Right kidney (tissue), 9 donors: ENCODE measurements at places on chromosomes 3 and 15.

DNA sequence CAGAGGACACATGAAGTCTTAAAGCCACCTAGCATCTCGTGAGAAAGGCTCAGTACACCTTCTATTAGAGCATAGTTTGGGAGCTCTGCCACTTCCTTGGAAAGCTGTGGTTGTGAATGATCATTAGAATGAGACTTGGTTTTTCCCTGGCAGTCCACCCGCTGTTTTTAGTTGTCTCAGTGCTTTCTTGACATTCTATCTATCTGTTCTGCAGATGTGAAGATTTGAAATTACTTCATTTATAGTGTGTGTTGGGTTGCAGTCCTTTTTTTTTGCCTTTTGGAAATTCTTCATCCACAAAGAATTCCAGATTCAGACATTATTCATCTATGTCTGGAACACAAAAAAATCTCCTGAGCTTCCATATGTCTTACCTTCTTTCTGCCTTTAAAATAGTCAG, 23.7 kb downstream of the PPP2R3A start:
- no peak for DNase-seq

DNA sequence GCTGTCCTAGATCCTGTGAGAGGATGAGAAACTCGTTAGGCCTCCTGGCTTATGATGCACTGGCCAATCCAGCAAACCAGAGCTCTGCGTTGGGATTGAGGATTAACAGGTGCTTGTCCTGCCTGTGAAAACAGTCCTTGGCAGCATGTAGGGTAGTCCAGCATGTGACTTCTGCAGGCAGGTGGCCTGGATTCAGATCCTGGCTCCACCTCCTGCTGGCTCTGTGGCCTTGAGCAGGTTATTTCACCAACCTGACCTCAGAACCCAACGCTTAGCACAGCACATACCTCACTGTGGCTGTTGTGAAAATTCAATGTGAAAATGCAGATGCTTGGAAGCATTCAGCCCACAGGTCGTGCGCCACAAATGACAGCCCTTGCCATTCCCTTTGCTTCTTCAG, 33.6 kb downstream of the PLA2G4D start:
- DNase-seq, result no peak

DNA sequence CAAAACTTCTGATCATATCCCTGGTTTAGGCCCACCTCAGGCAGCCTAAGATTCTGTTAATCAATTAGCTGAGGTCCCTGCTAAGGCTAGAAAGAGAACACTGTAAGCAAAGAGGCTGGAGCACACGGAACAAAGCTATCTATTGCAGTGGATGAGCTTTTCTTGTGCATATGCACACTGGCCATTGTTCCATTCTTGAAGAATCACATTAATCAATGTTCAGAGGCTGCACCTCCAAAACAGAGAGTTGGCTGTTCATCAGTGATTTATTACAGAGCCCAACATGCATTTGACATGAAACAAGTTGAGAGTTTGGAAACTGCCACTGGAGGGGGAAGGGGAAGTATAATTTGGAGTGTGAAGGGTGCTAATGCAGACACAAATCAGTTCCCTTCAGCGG, 873.0 kb downstream of the ROBO1 start:
- DNase-seq, result no peak

GRCh38 chr3:95437409-95437808, 1374.5 kb downstream of the NSUN3 start:
- no peak for DNase-seq

DNA sequence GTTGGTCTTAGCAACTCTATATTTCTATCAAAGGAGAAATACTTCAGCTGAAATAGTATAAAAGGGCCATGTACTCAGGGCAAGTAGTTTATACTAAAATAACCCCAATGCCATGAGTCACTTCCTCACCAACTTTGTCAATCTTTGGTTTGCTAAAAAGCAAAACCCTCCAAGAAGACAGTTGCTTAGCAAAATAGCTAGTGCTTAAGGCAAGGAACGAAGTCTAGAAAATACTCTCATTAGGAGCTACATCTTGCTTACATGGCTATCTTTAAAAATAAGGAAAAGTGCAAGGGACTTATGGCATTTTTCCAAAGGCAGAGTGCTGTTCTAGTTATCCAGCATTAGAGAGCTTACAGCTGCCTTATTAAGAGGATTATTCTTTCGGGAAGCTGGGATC, 28.4 kb downstream of the P3H2 start:
- DNase-seq, result no peak

DNA sequence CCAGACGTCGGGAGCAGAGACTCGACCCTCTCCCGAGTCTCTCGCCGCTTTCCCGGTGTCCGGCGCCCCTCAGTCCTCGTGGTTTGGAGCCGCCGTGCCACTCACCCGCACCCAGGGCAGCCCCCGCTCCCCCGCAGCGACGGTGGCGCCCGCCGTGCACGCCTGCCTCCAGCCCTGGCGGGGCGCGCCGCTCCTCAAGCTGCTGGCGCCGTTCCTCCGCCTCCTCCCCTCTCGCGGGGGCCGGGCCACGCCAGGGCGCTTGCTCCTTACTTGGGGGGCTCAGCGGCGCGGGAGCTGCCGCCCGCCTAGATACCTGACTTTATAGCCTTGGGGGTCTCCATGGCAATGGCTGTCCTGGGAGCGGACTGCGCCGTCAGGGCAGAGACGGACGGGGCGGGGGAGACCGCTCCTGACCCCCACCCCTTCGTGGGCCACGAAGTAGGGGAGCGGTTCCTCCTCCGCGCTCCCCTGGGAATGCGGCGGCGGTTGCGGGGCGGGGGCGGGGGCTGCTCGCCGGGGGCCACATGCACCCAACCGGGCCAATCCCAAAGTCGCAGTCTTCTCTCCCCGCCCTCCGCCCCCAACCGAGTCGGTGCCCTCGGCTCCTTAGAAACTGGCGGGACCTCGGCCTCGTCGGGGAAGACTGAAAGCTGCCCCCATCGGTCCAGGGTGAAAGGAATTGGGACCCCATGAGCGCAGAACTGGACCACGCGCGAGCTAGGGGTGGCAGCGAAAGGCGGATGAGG, at the start of gene ANKRD63:
ANKRD63 (minus strand) TSS at position 196 of the 746 bp plus-strand sequence. CDS start 478 bp downstream, outside the sequence.
- no peak for DNase-seq

DNA sequence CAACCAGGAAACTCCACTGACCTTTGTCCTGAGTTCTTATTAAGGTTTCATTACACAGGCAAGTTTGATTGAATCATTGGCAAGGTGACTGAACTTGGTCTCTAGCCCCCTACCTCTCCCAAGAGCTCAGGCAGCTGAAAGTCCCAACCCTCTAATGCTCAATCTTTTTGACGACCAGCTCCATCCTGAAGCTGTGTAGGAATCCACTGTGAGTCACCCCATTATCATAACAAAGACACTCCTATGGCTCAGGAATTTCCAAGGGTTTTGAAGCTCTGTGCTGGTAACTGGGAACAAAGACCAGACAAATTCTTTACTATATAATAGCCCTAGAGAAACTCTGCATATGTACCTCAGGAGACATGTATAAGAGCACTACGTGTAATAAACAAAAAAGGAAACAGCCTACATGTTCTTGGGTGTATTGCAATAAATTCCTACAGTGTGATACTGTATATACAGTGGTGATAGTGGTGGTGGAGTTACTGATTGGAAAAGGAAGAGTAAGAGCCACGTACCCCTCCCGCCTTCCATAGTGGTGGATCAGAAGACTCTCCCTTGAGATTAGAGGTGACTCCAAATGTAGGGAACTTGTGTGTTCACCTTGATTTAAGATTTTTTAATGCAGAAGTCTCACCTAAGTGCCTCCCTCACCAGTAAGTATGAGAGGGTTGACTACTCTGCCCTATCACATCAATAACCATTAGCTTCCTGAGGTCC, 116.6 kb downstream of the ST8SIA2 start:
- no peak for DNase-seq

- no peak for DNase-seq
These were observed 384.3 kb downstream of the PTPRG start for GRCh38 chr3:61945657-61946056.

GRCh38 chr3:95442766-95443165, 1371.6 kb upstream of the EPHA6 start:
- DNase-seq, result no peak

- DNase-seq, result no peak
These were observed 9.8 kb upstream of the ANKDD1A start for GRCh38 chr15:64901914-64902313.

- DNase-seq, result no peak
These were observed 50.8 kb downstream of the RAB11A start for GRCh38 chr15:65920121-65920520.

GRCh38 chr3:122148941-122149627, 34.4 kb upstream of the CASR start:
- no peak for DNase-seq

GRCh38 chr15:27464941-27465612, 494.1 kb downstream of the GABRG3 start:
- no peak for DNase-seq

- DNase-seq, result no peak
These were observed 66.8 kb upstream of the ALDH1A3 start for GRCh38 chr15:100812802-100813201.

GRCh38 chr3:22691407-22691806, 511.7 kb upstream of the UBE2E2 start:
- no peak for DNase-seq

- peak; percentile 10 for DNase-seq
These were observed 134.2 kb upstream of the NSMCE3 start for GRCh38 chr15:29403772-29404171.

DNA sequence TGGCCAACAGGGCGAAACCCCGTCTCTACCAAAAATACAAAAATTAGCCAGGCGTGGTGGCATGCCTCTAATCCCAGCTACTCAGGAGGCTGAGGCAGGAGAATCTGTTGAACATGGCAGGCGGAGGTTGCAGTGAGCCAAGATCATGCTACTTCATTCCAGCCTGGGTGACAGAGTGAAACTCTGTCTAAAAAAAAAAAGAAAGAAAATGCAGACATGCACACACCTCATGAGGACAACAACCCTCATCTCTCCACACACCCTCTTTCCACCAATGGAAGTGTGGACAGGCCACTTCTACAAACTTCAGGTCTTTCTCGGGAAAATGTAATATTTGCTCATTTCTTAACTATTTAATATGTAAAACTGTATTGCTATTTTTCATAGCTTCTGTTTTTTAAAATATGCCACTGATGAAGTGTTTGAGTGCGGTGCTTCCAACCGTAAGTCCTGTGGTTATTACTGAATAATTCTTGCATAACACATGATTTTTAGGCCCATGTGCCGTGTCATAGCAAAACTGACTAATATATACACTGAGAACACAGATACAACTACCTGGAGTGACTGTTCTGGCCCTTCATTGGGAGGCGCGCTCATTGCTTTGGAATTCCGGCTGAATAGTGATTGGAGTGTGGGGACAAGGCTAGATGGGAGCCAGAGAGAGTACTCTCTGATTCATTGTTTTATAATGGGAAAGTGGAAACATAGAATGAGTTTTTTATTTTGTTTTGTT, 23.1 kb downstream of the LRRC31 start:
- no peak for DNase-seq

- no peak for DNase-seq
These were observed 26.4 kb upstream of the ACP3 start for GRCh38 chr3:132290833-132291232.

GRCh38 chr3:96915445-96915844, 101.1 kb downstream of the EPHA6 start:
- DNase-seq, result no peak

DNA sequence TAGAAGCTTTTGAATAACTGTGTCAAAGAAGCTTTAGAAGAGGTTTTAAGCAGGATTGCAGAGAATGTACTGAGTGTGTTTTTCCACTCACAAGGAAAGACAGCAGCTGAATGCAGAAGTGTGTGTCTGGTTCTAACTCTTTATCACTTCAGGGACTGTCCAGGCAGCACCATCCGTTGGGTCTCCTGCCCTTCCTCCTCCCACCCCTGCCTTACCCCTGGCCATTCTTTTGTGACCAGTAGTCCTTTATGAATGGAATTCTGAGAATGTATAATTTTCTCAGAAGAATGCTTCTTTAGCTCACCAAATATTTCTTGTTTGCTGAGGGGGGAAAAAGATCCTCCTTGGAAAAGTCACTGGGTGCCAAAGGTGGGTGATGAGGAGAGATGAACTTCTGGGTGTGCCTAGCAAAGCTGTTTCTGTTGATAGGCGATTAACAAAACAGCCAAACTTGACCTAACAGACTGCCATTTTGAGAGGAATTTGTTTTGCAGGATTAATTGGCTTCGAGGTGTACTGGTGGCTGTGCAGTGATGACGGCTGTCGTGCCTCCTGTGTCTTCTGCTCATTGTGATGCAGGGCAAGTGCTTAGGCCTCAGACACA, 70.9 kb downstream of the IGF1R start:
- DNase-seq, result no peak

GRCh38 chr3:46143951-46144473, 64.1 kb downstream of the CCR1 start:
- no peak for DNase-seq

DNA sequence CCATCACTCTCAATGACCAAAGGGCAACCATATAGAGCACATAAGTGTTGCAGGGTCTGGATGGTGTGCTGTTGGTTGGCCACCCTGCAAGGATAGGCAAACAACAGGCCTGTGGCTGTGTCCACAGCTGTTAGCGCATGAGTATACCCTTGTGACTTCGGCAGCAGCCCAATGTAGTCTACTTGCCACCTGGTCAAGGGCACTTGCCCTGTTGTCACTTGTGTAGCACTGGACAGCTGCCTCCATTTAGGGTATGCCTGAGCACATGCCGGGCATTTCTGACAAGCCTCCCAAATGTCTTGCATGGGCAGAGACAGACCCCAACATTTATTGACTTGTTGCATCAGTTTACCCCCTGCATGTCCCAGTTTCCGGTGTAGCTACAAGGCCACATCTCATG, 12.8 kb downstream of the CCRL2 start:
- DNase-seq, result no peak

GRCh38 chr15:79371591-79371990, 60.5 kb upstream of the MINAR1 start:
- no peak for DNase-seq

DNA sequence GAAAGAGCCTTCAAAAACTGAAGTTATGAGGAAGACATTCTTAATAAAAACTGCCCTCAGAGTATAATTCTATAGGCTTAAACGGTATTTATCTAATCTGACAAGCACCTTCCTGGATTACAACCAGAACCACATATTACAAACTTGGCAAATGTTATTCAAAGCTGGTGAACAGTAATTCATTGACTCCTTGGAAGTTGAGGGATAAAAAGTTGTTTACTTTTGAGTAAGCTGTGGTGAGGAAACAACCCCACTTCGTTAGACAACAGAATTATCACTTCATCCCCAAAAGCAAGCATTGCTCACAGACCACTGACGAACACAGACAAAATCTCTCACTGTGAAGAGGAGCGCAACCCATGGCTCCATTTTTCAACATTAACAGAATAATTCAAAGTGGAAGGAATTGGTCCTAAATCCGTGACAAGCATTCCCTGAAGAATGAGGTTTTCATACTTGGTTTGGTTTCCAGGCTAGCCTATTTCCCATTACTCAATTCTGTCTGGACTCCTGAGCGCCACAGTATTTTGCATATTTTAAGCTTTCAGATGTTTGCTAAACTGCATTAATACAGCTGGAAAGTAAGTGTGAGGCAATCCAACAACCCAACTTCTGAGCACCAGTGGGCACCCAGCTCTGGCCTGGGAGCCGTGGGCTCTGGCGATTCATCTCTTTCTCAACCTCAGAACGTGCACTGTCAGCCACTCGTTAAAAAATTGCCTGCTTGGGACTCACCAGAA, 32.7 kb downstream of the LRIG1 start:
- DNase-seq, result no peak
